MV-4-11 (cell line): ENCODE measurements at places on chromosomes 7 and 10.

GRCh38 chr10:44925224-44925623 is 14.1 kb downstream of the TMEM72 start:
- DNase-seq = no peak

GRCh38 chr10:12631787-12632562 is 282.6 kb downstream of the CAMK1D start:
- no peak for DNase-seq

DNA sequence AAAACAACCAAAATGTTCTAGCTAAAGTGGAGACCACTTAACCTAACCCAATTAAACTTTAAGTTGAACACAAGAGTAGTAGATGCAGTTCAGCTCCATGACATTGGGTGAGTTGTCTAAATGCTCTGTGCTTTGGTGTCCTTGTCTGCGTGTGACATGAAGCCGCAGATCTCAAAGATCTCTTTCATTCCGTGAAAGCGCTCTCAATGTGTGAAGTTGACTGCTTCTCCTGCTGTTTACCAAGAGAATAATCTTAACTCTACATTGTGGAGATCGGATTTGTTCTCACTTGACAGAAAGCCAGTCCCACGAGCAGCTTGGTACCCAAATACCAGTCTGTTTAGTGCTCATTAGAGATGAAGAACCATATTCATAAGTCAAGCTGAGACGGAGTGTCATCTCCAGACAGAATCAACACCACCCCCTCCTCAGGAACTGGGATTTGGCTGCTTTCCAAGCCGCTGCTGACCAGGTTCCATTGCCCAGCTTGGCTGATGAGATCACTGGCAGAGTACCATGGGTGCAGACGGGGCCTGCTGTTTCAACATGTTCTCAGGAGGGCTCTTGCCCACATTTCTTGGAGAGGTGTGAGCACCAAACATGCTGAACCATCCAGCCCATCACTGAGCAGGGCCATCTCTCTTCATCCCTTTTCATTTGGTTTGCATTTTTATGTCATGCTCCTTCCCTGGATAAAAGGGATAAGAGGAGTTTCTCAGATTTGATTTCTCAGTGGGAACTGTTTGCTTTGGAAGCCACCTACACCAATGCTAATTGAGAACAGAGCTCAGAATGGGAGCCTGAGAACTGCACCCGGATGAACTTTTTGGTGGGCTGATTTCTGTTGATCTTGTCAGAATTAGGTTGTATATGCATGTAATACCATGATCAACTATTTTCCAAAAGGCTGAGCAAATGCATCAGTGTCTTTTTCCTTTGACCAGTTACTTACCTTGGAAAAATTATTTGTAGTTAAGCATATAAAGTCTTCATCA is 95.8 kb upstream of the AGBL3 start:
- DNase-seq = no peak

GRCh38 chr10:97075961-97076525 is 109.7 kb downstream of the SLIT1 start:
- DNase-seq = no peak

GRCh38 chr10:1003884-1004670 is 15.8 kb downstream of the GTPBP4 start:
- no peak for DNase-seq

- DNase-seq = no peak
Observed at GRCh38 chr7:122886357-122887081, at the start of gene CADPS2. CADPS2 (minus strand) TSS chr7:122886460; CDS start chr7:122886337, 123 bp downstream.

DNA sequence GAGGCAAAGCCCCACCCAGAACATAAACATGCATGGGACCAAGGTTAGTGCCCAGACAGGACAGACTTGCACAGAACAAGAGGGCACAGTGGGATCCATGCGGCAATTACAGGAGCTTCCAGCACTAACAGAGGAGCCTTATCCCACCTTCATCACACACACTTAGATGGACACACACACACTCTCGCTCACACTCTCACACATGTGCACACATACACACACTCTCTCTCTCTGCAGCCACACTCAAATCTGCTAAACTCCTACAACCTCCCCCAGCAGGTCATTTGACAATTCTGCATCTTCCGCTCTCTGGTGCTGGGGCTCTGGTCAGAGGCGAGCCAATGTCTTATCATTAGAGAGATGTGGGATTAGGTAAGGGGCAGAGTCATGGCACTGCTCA is 120.5 kb downstream of the UBE2H start:
- no peak for DNase-seq

DNA sequence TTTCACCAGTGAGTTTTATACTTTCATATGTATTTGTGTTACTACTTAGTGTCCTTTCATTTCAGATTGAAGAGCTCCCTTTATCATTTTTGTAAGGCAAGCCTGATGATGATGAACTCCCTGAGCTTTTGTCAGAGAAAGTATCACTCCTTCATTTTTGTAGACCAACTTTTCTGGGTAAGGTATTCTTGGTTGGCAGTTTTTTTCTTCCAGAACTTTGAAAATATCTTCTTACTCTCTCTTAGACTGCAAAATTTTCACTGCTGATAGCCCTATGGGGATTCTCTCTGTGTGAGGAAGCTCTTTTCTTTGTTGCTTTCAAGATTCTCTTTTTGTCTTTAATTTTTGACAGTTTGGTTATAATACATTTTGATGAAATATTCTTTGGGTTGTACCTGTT is 35.7 kb downstream of the CCDC7 start:
- no peak for DNase-seq

GRCh38 chr10:49360271-49361177 is 35.4 kb downstream of the DRGX start:
- DNase-seq = peak; percentile 31

DNA sequence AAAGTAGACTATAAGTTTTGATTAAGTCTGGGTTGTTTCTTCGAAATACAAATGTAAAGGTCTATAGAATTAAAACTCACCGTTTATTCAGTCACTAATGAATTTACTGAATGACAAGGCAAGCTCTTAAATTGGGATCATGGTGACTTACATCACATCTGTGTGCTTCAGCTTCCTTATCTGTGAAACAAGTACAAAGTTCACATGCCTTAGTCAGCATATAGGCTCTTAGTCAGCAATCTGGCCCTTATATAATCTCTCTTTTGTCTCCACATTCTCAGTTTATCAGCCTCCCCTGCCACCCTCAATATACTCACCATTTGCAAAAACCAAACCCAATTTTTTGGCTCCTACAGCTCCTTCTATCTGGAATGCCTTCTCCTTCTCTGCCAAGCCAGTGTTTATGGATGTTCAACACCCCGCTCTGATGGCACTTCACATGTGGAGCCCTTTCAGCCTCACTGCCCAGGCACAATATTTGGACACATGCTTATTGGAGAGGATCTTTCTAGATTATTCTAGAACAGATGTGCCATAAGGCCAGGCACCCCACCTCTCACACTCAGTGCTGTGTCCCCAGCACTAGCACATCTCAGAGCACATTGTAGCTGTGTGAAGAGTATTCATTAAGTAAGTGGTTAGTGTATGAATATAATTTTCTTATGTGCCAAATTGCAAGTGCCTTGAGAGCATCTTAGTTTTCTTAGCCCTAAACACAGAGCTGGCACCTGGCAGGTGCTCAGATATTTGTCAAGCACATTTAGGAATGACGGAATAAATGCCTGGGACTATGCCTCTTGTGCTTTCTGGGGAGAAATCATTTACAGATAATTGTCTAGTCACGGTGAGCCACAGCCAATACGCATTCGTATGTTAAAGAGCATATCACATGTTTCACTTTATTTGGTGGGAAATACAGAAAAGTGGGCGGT is 9.8 kb upstream of the LAMB1 start:
- DNase-seq = no peak

DNA sequence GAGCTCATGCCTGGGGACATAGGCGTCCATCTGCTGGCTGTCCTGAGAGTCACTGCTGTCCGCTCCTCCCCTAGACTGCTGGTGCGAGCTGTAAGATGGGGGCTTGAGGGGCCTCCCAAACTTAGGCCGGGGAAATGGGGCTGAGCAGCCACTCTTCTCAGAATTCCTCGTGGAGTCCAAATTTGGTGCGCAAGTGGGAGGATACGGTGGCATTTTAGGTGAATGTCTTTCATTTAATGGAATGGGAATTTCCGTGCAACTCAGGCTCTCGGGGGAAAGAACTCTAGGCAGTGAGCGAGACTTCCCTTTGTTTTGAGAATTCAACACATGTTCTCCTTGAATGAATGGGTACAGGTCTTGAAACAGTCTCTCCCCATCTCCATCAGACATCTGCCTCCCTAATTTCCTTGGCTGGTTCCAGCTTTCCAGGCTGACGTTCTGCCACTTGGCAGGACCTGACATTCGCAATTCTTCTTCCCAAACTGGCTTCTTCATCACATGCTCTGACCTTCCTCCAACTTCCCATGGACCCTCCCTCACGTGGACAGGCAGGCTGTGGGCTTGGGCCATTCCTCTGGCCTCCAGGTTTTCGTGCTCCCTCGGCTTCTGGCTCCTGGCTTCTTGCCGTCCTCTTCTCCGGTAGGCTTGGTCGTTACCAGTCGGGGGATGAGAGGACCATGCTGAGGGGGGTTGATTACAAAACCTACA is 30.1 kb downstream of the JCAD start:
- no peak for DNase-seq

- no peak for DNase-seq
Observed at GRCh38 chr10:1858547-1858946, 121.2 kb upstream of the ADARB2 start.

- DNase-seq = peak; percentile 54
Observed at GRCh38 chr7:7911369-7912123, 57.0 kb upstream of the GLCCI1 start.

DNA sequence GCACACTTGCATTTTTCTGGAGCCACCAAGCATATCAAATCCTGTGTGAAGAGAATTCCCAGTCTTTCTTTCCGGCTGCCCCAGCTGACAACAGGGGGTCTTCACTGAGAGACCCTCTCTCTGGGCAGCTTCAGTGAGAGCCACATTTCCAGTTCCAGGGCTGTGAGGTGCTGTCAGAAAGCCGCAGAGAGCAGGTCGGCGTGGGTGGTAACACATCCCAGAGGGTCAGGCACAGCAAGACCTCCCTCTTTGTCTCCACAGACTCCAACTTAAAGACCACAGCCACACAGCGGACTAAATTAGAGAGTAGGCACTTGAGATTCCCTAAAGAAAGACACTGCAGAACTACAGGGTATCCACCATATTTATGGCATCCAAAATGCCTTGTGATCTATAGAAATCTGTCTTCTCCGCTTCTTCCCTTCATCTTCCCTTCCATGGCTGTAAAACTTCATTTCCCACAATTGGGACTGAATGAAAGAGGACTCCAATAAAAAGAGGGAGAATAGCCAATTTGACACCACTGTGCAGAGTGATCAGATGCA is 116.0 kb upstream of the C7orf33 start:
- no peak for DNase-seq

GRCh38 chr7:71237945-71238344 is 106.0 kb downstream of the GALNT17 start:
- DNase-seq = no peak

DNA sequence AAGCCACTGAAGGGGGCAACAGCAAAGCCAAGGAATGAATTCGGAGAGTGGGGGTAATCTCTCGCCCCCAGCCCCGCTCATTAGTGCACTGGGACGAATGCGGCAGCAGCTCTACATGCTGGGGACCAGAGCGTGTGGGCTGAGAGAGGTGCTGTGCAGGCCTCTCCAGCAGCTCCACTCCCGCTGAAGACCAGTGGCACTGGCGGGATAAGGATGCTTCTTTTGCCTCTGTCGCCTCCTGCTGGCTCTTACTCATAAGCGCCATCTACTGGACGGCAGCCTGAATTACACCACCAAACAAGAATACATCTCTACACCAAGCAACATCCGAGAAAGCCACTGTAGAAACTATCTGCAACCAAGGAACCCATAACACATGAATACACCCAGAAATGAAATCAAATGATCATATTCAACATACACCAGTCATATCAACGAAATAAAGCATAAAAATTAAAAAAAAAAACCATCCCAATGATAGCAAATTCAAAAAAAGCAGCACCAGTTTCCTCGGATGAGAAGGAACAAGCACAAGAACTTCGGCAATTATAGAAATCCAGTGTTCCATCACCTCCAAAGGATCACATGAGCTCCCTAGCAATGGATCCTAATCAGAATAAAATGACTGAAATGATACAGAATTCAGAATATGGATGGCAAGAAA is 79.0 kb upstream of the TMEM168 start:
- DNase-seq = peak; percentile 31
